Activated CD8-positive, alpha-beta memory T cell treated with anti-CD3 and anti-CD28 coated beads, Interleukin-2, amount 50 U/mL, for 48 hours (primary cell): ENCODE measurements at places on chromosomes 3 and 15.
A peak's percentile ranks its signal among the peaks of the same experiment; 100 is the strongest.

- no peak for DNase-seq
Observed at GRCh38 chr3:113536627-113537101, 4.3 kb downstream of the SIDT1 start.

GRCh38 chr15:90818251-90819210 is 49.9 kb upstream of the FURIN start:
- peak; percentile 78 for DNase-seq

DNA sequence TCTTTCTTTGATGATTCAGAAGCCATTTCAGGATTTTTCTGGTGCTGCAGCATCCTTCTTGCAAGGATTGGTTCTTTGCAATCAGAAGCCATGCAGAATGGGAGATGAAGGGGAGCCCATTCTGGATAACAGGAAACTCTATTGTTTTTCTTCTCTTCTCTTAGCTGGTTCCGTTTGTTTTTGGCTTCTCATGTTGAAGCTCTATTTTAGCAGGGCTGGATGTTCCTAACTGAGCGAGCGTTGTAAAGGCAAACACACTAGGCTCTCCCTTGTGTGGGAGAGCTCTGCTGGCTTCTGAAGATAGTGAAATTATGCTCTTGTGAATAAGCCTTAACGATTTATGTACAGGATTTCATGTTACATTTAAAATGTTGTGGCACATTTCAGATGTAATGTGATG is 8.3 kb downstream of the CACNA1D start:
- no peak for DNase-seq

GRCh38 chr3:166582236-166582635 is 745.0 kb upstream of the BCHE start:
- DNase-seq: no peak
